ENCODE measurements at places on chromosomes 5 and 9.
A peak's percentile ranks its signal among the peaks of the same experiment; 100 is the strongest.

DNA sequence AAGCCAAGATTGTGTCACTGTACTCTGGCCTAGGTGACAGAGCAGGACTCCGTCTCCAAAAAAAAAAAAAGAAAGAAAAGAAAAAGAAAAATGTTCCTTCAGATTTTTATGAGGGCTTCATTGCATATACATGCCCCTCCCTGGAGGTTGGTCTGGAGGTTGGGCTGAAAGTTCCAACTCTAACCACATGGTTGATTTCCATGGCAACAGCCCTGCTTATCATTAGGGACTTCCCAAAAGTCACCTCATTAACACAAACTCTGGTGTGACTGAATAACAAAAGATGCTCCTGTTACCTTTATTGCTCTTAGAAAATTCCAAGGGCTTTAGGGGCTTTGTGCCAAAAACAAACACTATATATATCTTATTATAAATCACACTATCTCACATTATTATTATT lies 113.8 kb downstream of the TMC1 start:
- no peak for DNase-seq

GRCh38 chr5:17080361-17080760 lies 137.1 kb upstream of the BASP1 start:
- DNase-seq: no peak

GRCh38 chr9:110900456-110900855 lies 137.8 kb downstream of the LPAR1 start:
- no peak for DNase-seq

DNA sequence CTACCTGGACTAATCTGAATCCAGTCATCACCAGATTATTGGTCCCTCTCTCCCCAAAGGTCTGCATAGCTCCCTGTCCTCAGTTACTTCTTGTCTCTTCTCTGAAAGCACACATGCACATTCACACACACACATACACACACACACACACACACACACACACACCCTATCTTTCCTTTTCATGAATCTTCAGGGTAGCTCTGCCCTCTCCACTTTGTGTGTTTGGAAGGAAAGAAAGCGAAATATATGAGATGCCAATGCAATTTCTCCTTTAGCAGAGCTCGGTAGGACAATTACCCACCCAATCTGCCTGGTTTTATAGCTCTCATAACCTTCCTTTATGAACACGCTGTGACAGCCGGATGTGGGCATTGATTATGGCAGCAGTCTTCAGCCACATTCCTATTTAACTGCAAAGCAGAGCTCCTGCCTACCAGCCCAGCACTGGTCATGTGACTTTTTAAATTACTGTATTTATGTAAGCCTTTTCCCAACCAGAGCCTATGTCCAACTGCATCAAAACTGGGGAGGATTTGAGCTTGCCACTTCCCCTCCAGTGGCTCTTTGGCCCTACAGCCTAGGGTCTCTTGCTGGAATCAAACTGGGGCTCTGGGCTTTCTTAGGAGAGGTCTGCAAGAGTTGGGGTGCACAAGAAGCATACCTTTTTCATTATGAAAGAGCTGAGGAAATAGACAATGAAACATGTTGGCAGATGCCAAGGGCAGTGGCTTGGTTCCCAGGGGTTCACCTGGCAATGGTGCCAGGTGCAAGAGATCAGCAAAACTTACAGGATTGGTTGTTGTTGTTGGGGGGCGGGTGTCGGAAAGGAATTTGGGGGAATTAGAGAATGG lies 20.8 kb upstream of the MATR3 start:
- DNase-seq: peak; percentile 33

DNA sequence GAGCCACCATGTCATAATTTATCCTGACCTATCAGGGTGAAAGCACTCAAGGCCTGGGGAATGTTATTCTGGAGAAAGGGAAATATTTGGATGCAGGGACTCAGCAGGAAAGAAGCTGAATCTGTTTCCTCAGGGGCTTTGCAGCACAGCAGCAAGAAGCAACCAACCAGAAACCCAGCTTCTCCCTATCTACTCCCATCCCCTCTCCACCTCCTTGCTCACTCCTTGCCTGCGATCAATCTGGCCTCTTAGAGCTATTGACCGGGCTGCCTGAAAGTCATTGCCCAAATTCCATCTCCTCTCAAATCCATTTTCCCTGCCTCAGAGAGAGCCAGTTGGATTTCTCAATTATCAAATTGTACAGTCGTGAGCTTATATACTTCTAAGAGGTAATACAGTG lies 542.0 kb upstream of the TRPC7 start:
- no peak for DNase-seq

GRCh38 chr5:55480781-55481180 lies 54.0 kb downstream of the PLPP1 start:
- no peak for DNase-seq

DNA sequence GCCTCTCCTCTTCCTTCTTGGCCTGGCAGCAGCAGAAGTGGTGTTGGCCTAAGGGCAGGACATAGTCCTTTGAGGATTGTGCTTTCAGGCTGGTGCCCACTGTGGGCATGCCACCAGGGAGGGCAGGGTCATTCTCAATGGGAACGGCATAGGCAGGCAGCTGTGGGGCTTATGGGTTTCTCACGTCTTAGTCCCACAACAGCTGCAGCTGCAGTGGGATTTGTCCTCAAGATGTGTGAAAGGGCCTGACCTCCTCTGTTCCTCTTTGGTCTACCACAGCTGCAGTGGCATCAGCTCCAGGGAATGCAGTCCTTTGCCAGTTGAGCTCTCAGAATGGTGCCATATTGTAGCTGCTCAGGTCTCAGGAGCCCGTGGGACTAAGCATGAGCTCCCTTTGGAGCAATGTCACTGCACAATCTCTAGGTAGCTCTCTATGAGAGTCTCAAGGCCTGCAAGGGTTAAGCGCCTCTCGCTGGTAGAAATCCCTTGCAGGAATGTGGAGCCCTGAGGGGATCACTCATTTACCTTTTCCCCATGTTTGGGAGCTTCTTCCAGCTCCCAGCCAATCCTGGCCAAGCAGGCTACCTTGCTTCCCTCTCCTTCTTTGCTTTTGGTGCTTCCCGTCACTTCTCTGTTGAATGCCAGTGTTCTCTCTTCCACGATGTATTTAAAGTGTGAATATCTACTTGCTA lies 104.8 kb downstream of the GNA14 start:
- no peak for DNase-seq

DNA sequence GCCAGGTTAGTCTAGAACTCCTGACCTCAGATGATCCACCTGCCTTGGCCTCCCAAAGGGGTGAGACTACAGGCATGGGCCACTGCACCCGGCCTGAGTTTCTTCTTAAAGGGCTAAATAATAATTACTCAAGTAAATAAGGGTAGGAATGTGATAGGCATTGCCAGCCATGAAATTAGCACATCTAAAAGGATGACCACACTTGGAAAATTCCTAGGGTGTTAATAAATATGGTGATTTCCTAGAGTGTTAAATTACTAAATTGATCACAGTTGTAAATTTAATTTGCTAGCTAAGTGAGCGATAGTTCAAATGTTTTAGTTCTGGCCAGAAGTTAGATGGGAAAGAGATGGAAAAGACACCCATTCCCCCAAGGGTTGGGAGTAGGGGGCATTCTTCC lies 53.4 kb downstream of the UBAP1 start:
- DNase-seq: no peak

DNA sequence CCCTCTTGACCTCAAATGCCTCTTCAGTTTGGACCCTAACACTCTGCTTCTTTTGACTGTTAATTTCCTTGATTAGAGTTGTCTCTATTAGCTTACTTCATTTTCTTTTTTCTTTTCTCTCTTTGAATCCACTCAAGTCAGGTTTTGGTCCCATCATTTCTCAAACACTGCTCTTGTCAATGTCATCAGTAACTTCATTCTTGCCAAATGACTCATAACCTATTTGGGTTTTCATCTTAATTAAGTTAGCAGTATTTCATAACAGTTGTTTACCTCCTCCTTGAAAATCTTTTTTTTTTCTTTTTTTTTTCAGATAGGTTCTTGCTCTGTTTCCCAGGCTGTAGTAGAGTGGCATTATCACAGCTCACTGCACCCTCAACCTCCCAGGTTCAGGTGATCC lies 119.6 kb downstream of the PARP8 start:
- DNase-seq: no peak

DNA sequence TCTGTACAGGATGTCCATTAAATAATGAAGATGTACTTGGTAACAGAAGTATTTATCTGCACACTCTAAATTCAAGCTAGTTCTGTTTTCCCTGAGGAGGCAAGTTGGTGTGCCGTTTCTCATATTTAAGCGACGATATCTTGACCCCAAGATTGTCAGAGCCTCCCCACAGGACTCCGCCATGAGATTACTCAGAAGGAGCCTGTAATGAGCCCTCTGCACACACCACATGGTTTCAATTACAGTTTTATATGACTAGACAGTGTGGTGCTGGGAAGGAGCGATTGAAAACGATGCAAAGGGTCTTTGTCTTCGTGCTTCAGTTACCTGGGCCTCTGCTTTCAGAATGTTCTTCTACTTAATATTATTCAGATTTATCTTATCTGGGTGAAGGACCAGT lies 840.4 kb upstream of the WWC1 start:
- DNase-seq: no peak

DNA sequence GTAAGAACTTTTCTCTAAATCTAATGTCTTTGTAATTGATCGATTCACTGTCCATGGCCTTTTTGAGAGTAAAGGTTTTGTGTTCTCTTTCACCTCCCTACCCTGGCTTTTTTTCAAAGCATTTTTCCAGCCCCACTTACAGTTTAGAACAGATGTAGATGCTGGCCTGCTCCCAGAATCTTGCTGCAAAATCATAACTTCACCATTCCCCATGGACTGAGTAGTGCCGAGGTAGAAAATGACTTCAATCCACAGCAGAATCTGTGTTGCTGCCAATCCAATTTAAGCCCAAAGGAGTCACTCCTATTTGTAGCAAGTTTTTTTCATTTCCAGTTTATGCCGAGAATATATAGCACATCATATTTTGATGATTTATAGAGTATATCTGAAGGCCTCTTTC lies 46.5 kb upstream of the CEMIP2 start:
- no peak for DNase-seq

DNA sequence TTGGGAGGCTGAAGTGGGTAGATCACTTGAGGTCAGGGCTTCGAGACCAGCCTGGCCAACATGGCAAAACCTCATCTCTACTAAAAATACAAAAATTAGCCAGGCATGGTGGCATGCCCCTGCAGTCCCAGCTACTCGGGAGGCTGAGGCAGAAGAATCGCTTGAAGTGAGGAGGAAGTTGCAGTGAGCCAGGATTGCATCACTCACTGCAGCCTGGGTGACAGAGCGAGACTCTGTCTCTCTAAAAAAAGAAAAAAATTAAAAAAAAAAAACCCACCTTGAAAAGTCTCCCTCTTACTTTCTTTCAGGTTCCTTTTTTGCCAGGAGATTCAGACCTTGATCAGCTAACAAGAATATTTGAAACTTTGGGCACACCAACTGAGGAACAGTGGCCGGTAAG lies 34.2 kb downstream of the CDK7 start:
- no peak for DNase-seq

DNA sequence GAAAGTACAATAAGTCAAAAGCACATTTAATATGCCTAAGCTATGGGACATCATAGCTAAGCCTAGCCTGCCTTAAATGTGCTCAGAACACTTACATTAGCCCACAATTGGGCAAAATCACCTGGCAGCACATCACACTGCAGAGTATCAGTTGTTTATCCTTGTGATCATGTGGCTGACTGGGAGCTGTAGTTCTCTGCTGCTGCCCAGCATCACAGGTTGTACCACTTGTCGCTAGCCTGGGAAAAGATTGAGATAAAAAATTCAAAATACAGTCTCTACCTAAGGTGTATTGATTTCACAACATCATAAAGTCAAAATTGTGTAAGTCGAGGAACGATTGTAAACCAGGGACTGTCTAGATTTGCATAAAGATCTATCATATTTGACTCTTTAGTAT lies 58.6 kb downstream of the CAMK4 start:
- DNase-seq: no peak

DNA sequence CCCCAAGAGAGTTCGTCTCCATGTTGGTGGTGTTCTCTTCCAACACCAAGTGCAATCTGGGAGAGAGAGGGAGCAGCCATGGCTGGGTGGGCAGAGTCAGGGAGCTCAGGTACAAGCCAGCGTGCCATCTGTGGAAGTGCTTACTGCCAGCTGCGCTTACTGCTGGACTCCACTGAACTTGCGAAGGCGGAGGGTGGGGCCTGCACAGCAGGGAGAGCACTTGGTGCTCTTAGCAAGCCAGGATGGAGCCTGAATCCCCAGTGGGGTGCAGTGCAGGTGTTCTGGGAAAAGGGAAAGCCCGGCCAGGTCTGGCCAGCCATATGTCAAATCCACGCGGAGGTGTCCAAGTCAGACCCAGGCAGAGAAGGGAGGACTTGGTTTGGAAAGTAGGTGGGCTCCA lies 142.0 kb downstream of the FANCC start:
- no peak for DNase-seq

DNA sequence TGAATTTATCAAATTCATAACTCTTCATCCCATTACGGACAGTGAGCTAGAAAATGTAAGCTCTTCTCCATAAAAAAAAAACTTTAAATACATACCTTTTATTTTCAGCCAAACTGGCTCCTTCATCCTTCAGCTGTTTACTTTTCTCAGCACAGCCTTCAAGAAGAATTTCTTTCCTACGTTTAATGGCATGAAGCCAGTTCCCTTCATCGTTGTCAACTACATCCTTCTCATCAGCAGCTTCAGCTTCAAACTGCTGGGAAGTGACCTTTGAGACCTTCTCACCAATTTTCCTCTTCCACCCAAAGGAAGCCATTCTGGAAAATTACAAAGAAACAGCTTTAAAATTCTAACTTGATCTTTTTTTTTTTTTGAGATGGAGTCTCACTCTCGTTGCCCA lies 9.1 kb downstream of the TTC33 start:
- no peak for DNase-seq

- DNase-seq: no peak
These were observed 98.4 kb upstream of the GDNF start for GRCh38 chr5:37938076-37938852.

- DNase-seq: no peak
These were observed 627 bp downstream of the ARRDC1 start for GRCh38 chr9:137606005-137606621.

- no peak for DNase-seq
These were observed 1.6 kb downstream of the NINJ1 start for GRCh38 chr9:93132287-93132927.

DNA sequence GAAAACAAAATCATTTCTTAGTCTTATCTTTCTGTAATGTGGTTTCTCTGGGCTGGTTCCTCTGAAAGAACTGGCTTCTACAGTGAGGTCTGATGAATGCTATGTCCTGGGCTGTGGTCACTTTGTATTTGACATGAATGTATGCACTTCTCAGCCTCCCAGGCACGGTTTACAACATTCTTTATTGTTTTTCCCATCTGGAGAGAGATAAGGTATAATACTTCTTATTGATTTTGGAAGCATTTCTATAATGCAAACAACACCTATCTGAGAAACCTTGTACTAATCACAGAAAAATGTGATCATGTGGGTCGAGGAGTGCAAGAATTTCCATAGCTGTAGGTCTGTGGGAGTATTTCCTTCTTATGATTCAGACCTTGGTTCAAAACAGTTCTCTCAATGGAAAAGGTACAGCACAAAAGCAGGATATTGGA lies 46.9 kb downstream of the ACTBL2 start:
- DNase-seq: no peak

GRCh38 chr5:157390551-157391297 lies 69.3 kb upstream of the NIPAL4 start:
- no peak for DNase-seq
